ENCODE measurements at places on chromosomes 6 and 20.

- DNase-seq: no peak
Observed at GRCh38 chr20:8357703-8358102, 225.6 kb downstream of the PLCB1 start.

- no peak for DNase-seq
Observed at GRCh38 chr6:13722880-13723279, 11.2 kb upstream of the RANBP9 start.

GRCh38 chr6:125346201-125346925, 44.6 kb upstream of the HDDC2 start:
- no peak for DNase-seq

DNA sequence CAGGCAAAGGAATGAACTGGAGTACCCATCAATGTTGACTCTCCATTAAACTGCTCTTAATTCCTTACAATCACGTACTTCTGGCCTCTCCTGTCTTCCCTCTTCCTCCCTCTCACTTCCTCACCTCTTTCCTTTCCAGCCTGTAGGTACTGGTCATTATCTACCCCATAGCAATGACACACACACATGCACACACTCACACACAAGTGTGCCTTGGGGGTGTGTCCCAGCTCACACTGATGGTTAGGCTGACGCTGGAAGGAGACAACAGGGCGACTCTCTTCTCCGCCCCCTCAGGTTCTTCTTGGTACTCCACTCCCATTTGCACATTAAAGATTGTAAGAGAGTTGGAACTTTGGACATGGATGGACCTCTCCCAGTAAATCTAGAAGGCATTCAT, 14.0 kb upstream of the SERPINB9 start:
- DNase-seq: no peak

- no peak for DNase-seq
Observed at GRCh38 chr6:143097224-143097795, 36.6 kb downstream of the AIG1 start.

GRCh38 chr20:24304291-24304690, 165.1 kb upstream of the SYNDIG1 start:
- DNase-seq: no peak

DNA sequence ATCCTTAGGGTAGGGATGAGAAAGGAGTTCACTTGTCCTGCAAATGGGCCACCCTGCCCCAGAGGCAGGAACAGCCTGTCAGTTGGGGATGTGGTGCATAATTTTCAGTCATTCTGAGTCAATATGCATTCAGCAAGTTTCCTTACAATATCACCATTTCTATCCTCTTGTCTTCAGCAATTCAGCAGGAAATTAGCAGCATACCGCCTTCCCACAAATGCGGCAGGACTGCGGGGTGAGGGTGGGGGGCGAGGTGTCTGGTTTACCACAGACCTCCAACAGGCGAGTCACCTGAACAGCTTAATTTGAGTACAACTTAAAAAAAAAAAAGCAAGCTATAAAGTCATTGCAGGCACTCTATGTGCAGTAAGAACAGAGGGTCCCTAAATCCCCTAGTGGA, 126.8 kb downstream of the MAP3K7 start:
- no peak for DNase-seq

- DNase-seq: no peak
Observed at GRCh38 chr6:72595812-72596211, 26.1 kb upstream of the KCNQ5 start.

DNA sequence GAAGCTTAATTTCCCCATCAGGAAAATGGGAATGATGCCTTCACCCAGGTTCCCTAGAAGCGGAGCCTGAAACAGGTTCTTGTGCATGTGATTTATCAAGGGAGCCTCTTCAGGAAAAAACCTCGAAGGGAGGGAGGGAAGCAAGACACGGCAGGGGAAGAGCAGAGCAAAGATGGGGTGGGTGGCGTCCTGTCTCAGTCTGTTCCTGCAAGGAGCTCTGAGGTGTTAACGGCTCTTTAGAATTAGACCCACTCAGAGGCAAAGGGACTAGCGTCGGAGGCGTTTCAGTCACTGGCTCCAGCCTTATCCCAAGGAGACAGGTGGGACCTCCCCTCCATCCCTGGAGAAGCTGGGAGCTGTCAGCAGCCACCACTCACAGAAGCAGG, 15.6 kb upstream of the UBE2V1 start:
- DNase-seq: no peak

DNA sequence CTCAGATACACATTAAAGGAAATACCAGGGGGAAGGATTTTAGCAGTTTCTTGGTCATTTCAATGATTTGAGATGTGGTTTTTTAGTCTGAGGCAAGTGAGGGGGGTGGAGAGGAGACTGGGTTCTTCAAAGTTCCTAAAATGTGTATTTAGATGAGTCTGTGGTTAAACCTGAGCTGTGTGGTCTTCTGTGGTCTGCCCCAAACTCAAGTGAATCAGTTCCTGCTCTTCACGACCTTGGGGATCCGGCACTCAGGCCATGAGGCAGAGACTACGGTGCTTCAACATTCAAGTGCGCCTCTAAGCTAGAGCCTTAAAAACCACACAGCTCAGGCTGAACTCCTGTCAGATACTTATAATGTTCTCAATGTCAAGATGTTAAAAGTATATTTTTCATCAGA, 406.7 kb downstream of the LMBRD1 start:
- no peak for DNase-seq

GRCh38 chr20:49583669-49584417, 15.9 kb upstream of the PTGIS start:
- no peak for DNase-seq
